ENCODE measurements at places on chromosomes 4 and X.

- no peak for DNase-seq
Observed at GRCh38 chrX:39725114-39725513, 372.6 kb downstream of the BCOR start.

DNA sequence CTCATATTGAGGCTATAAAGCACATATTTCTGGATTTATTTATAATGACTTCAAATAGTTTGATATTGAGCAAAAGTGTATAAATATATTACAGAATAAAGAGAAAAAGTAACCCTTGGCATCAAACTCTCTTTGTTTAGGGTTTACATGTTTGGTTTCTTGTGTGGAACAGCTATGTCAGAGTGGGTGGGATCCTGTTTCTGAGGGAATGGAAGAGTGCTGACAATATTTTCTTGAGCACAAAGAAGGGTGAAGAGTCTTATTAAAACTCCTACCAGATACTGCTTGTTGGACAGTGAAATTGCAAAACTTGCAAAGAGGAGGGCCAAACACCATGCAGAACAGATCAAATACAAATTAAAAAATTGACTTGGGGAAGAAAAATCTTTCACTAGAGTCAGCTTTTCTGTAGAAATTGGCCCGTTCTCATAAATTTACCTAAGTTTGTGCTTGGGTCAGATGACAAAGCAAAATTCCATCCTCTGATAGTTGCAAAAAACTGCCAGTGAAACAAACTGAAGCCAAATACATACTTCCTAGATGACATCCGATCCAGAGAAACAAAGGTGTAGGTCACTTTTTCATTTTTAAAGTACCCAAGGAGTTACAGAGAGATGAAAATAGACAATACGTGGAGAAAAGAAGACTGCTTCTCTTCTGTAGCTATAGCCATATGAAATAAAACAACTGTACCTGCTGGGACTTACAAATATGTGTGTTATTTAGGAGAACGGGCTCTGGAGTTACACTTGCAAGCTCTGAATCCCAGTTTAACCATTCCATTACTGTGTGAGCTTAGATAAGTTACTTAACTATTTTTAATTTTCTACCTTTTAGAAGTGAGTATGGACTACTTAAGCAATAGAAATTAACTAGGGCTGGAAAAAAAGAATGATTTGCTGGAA is 133.3 kb downstream of the MAML3 start:
- DNase-seq: no peak

- DNase-seq: peak; percentile 3
Observed at GRCh38 chr4:3202836-3203820, 45.8 kb upstream of the MSANTD1 start.

DNA sequence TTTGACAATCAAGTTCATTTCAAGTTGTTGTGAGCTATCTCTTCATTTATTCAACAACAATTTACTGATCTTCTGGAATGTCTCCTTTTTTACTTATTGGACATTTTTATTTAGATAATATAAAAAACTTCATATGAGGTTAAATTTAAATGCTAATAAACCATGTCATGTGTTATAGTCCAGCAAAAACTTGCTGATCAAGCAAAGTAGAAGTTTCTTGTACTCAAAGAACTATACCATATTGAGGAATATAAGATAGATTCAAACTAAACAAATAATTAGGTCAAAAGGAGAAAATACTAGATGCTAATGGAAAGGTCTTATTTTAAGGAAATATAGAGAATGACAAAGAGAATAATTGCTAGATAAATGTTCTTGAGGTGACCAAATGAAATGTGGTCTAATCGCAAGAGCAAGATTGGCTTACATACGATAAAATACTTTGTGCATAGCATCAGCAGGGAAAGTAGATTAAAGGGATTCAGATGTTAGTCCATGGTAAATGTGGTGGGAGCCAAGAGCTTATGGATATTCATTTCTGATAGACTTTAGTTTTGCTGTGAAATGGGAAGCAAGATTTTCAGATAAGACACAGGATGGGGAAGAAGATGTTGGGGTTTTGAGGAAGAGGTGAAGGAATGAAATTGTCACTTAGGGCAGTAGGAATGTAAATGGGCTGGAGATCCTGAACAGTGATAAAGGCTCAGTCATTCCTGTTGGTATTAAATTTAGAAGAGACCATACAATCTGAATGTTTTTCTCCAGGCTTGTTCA is 229.5 kb downstream of the MAPK10 start:
- no peak for DNase-seq

All from stimulated activated naive CD4-positive, alpha-beta T cell (primary cell).